IMR-90 (cell line): ENCODE measurements at places on chromosomes 3 and 15. TPM values are rescaled to one million over a fixed set of nuclear protein-coding genes. Genes with fewer than 3 reads are reported as not detected.

DNA sequence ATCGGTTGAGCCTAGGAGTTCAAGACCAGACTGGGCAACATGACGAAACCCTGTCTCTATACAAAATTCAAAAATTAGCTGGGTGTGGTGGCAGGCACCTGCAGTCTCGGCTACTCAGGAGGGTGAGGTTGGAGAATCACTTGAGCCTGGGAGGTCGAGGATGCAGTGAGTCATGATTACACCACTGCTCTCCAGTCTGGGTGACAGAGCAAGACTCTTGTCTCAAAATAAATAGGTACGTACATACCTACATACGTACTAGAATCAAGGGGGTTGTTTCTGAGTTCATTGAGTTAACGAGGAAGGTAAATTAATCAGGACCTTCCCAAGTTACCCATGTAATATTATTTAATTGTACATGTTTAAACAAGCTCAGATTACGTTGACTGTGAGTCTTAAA lies 97.5 kb downstream of the CHL1 start:
- H3K36me3 ChIP-seq, result no peaks in the 10 kb centered on the region
- no peak for DNase-seq
- no peak overlapping the region for H3K4me3 ChIP-seq
- H3K4me1 ChIP-seq, result no peaks in the 10 kb centered on the region
- H3K27me3 ChIP-seq, result no peaks in the 10 kb centered on the region

- H3K36me3 ChIP-seq, result peaks cover 26% of the 10 kb centered on the region
- peak; percentile 25 for DNase-seq
- H3K27ac ChIP-seq, result no peak overlapping the region
- no peak overlapping the region for H3K4me3 ChIP-seq
- no peaks in the 10 kb centered on the region for H3K4me1 ChIP-seq
- H3K27me3 ChIP-seq, result no peaks in the 10 kb centered on the region
Observed at GRCh38 chr3:180611006-180611405, 9.0 kb downstream of the TTC14 start.

- no peak for DNase-seq
- H3K27ac ChIP-seq, result no peak overlapping the region
- peaks cover 18% of the 10 kb centered on the region for H3K4me1 ChIP-seq
Observed at GRCh38 chr15:98760112-98760826, 111.9 kb downstream of the IGF1R start.

- H3K4me3 ChIP-seq, result no peak overlapping the region
- H3K27me3 ChIP-seq, result no peaks in the 10 kb centered on the region
- no peak for DNase-seq
- peaks cover 6% of the 10 kb centered on the region; the same call in 1 of the 2 replicates for H3K4me1 ChIP-seq
Observed at GRCh38 chr3:129313415-129313664, 34.7 kb downstream of the HMCES start.

DNA sequence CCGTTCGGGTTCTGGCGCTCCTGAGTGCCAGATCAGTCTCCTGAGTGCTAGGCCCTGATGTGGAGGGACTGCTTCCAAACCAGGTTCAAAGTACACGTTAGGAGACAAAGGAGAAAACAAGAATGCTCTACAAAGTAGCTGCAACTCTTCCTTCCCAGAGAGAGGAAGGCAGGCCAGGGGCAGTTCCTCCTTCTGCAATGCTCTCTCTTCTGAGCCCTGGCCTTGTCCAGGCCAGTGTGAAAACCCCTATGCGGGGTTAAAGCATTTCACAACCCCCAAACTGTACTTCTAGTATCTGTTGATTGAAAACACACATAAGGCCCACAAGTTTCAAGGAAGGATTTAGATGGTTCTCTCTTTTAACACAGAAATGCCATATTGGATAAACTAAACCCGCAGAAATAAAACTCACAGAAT lies 9.7 kb upstream of the CALML4 start:
- DNase-seq, result no peak
- no peaks in the 10 kb centered on the region; the same call in 1 of the 2 replicates for H3K36me3 ChIP-seq
- H3K27me3 ChIP-seq, result no peaks in the 10 kb centered on the region
- no peak overlapping the region for H3K27ac ChIP-seq
- H3K4me1 ChIP-seq, result peaks cover 3% of the 10 kb centered on the region; the same call in 1 of the 2 replicates
- no peak overlapping the region for H3K4me3 ChIP-seq

GRCh38 chr3:16224325-16224724 lies 40.4 kb downstream of the DPH3 start:
- H3K4me1 ChIP-seq, result no peaks in the 10 kb centered on the region
- no peaks in the 10 kb centered on the region for H3K27me3 ChIP-seq
- DNase-seq, result no peak
- peaks cover 51% of the 10 kb centered on the region for H3K36me3 ChIP-seq
- no peak overlapping the region for H3K27ac ChIP-seq

GRCh38 chr15:78170848-78171773 lies 21.9 kb downstream of the IDH3A start:
- H3K4me3 ChIP-seq, result no peak overlapping the region
- H3K27me3 ChIP-seq, result no peaks in the 10 kb centered on the region
- DNase-seq, result no peak
- no peak overlapping the region for H3K27ac ChIP-seq
- H3K4me1 ChIP-seq, result no peaks in the 10 kb centered on the region
- peaks cover 31% of the 10 kb centered on the region for H3K36me3 ChIP-seq

- no peaks in the 10 kb centered on the region for H3K36me3 ChIP-seq
- H3K27me3 ChIP-seq, result no peaks in the 10 kb centered on the region; the same call in 1 of the 2 replicates
- H3K4me1 ChIP-seq, result no peaks in the 10 kb centered on the region
- DNase-seq, result peak; percentile 30
- no peak overlapping the region for H3K27ac ChIP-seq
- H3K4me3 ChIP-seq, result no peak overlapping the region
Observed at GRCh38 chr3:115713284-115713683, 90.0 kb downstream of the GAP43 start.

GRCh38 chr3:164194842-164195241 lies 883.5 kb downstream of the SI start:
- no peak overlapping the region for H3K4me3 ChIP-seq
- no peaks in the 10 kb centered on the region for H3K4me1 ChIP-seq
- no peaks in the 10 kb centered on the region for H3K36me3 ChIP-seq
- H3K27ac ChIP-seq, result no peak overlapping the region
- no peak for DNase-seq
- no peaks in the 10 kb centered on the region for H3K27me3 ChIP-seq

ABI3BP gene
- 23.6 and 26.7 TPM in 2 replicates for polyA plus RNA-seq

DNAH1 gene
- polyA plus RNA-seq, result 3.8 and 4.0 TPM in 2 replicates

- H3K4me3 ChIP-seq, result no peak overlapping the region; the same call in 1 of the 2 replicates
- no peak overlapping the region for H3K27ac ChIP-seq
- peaks cover 5% of the 10 kb centered on the region for H3K4me1 ChIP-seq
- H3K27me3 ChIP-seq, result no peaks in the 10 kb centered on the region
- no peaks in the 10 kb centered on the region for H3K36me3 ChIP-seq
Observed at GRCh38 chr15:99307735-99308134, 56.5 kb downstream of the LRRC28 start.

- no peak overlapping the region for H3K27ac ChIP-seq
- no peak overlapping the region for H3K4me3 ChIP-seq
- no peaks in the 10 kb centered on the region for H3K27me3 ChIP-seq
- H3K4me1 ChIP-seq, result no peaks in the 10 kb centered on the region
Observed at GRCh38 chr3:190558316-190558715, 44.4 kb downstream of the IL1RAP start.

CAMP gene
- not detected in 2 replicates for polyA plus RNA-seq

HYAL1 gene
- 0.29 and 0.32 TPM in 2 replicates for polyA plus RNA-seq

WDR49 gene
- not detected in 2 replicates for polyA plus RNA-seq

GRCh38 chr3:89606151-89606550 lies 498.7 kb downstream of the EPHA3 start:
- H3K27ac ChIP-seq, result no peak overlapping the region
- no peaks in the 10 kb centered on the region for H3K36me3 ChIP-seq
- H3K4me3 ChIP-seq, result no peak overlapping the region
- H3K27me3 ChIP-seq, result no peaks in the 10 kb centered on the region
- no peaks in the 10 kb centered on the region for H3K4me1 ChIP-seq

C3orf85 gene
- polyA plus RNA-seq, result not detected in 2 replicates

DNA sequence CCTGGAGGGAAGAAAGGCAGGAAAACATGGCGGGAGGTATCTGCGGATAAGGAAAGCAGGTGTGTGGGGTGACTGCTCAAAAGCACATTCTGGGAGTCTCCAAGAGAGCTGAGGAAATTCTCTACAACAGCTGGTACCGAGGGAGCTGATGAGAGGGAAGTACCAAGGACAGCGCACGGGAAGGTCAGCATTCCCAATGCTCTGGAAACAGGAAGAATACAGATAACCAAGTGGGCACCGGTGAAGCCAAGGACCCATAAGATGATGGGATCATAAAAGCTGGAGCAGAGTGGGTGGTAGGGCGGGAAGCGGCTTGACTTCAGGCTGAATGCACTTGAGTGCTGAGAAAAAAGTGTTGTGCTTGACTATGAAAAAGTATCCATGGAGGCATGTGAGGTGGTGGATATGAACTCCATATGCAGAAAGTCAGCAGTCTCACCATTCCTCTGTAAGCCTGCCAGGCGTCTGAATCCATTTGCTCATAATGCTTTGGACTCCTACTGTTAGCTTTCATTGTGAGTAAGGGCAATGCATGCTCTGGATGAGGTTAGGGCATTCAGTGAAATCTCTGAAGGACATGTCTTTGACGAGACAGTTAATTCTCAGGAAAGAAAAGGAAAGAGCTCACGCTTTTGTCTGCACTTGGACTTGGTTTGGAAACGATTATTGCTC lies 215.5 kb downstream of the NR1D2 start:
- no peak overlapping the region for H3K27ac ChIP-seq
- H3K36me3 ChIP-seq, result no peaks in the 10 kb centered on the region
- H3K4me3 ChIP-seq, result no peak overlapping the region
- H3K27me3 ChIP-seq, result peaks cover 3% of the 10 kb centered on the region
- DNase-seq, result peak; percentile 29

TUSC2 gene
- polyA plus RNA-seq, result 24.0 and 24.8 TPM in 2 replicates

ZPLD1 gene
- polyA plus RNA-seq, result 0.03 TPM in 1 of 2 replicates, not detected in the other

- no peak overlapping the region for H3K27ac ChIP-seq
- H3K4me3 ChIP-seq, result no peak overlapping the region
- H3K4me1 ChIP-seq, result peaks cover 5% of the 10 kb centered on the region
- no peak for DNase-seq
- no peaks in the 10 kb centered on the region for H3K27me3 ChIP-seq
Observed at GRCh38 chr3:15724446-15724845, 73.3 kb downstream of the ANKRD28 start.

C2CD4B gene
- not detected in 2 replicates for polyA plus RNA-seq

CLK3 gene
- polyA plus RNA-seq, result 77.0 and 84.7 TPM in 2 replicates

GRCh38 chr3:112656043-112656442 lies 15.1 kb upstream of the CCDC80 start:
- peak; percentile 41 for DNase-seq
- H3K27ac ChIP-seq, result no peak overlapping the region
- no peak overlapping the region for H3K4me3 ChIP-seq
- H3K36me3 ChIP-seq, result no peaks in the 10 kb centered on the region
- no peaks in the 10 kb centered on the region for H3K27me3 ChIP-seq
- H3K4me1 ChIP-seq, result peaks cover 15% of the 10 kb centered on the region

ERICH6 gene
- polyA plus RNA-seq, result not detected in 2 replicates

SMAD6 gene
- polyA plus RNA-seq, result 8.5 and 13.6 TPM in 2 replicates

LRCH3 gene
- polyA plus RNA-seq, result 30.4 and 40.5 TPM in 2 replicates

SH3GL3 gene
- polyA plus RNA-seq, result not detected in 2 replicates

GRCh38 chr3:15845475-15845874 lies 47.7 kb upstream of the ANKRD28 start:
- no peak overlapping the region for H3K27ac ChIP-seq
- H3K4me1 ChIP-seq, result no peaks in the 10 kb centered on the region
- no peak for DNase-seq
- H3K27me3 ChIP-seq, result no peaks in the 10 kb centered on the region
- H3K4me3 ChIP-seq, result no peak overlapping the region
- H3K36me3 ChIP-seq, result no peaks in the 10 kb centered on the region

DNA sequence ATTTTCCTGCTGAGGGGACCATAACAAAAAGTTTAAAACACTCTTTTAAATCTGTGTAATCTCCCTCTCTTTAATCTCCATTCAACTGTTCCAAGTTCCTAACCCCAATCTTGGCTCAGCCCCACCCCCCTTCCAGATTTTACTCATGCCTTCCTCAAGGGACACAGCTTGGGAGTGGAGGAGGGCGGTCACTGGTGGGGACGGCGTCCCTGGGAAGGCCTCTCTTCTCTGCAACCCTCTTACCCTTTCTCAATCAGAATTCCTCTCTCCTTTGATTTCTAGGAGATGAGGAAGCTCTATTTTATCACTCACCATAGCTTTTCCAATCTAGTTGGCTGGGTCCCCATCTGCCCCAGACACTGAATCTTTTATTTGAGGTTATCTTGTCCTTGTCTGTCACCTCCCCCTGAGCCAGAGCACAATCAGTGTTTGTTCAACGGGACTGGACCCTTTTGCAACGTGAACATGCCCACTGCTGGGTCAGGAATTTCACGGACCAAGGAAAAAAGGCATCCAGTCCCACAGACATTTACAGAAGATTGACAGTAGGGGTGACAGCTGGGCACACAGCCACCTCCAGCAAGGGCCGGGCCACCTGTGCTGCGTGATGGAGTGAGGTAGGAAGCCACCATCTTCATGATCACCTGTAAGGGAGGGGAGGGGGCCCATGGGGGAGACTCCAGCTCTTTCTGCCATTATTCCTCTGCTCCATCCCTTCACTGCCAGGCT lies 84.0 kb upstream of the HERC1 start:
- H3K27ac ChIP-seq, result no peak overlapping the region
- H3K27me3 ChIP-seq, result peaks cover 8% of the 10 kb centered on the region
- peaks cover 7% of the 10 kb centered on the region; the same call in 1 of the 2 replicates for H3K4me1 ChIP-seq
- H3K4me3 ChIP-seq, result no peak overlapping the region

LPP gene
- 16.0 and 17.6 TPM in 2 replicates for polyA plus RNA-seq

GRCh38 chr15:29670266-29670665 lies 152.0 kb downstream of the TJP1 start:
- peaks cover 14% of the 10 kb centered on the region for H3K4me1 ChIP-seq
- no peak overlapping the region for H3K27ac ChIP-seq
- H3K27me3 ChIP-seq, result 0 out of 2 replicates have a peak, but pooled peaks cover 2% of the 10 kb centered on the region
- no peaks in the 10 kb centered on the region for H3K36me3 ChIP-seq
- no peak overlapping the region for H3K4me3 ChIP-seq

- peaks cover 1% of the 10 kb centered on the region; the same call in 1 of the 2 replicates for H3K4me1 ChIP-seq
- H3K36me3 ChIP-seq, result no peaks in the 10 kb centered on the region
- no peak for DNase-seq
- H3K27me3 ChIP-seq, result no peaks in the 10 kb centered on the region
- no peak overlapping the region for H3K4me3 ChIP-seq
Observed at GRCh38 chr15:90054618-90055097, 47.6 kb downstream of the IDH2 start.

GRCh38 chr3:43774799-43775198 lies 84.1 kb downstream of the ABHD5 start:
- H3K27me3 ChIP-seq, result peaks cover 4% of the 10 kb centered on the region; the same call in 1 of the 2 replicates
- peaks cover 7% of the 10 kb centered on the region for H3K4me1 ChIP-seq
- no peak overlapping the region for H3K4me3 ChIP-seq
- DNase-seq, result no peak
- no peaks in the 10 kb centered on the region for H3K36me3 ChIP-seq

BMF gene
- 2.4 and 2.8 TPM in 2 replicates for polyA plus RNA-seq

SCN11A gene
- polyA plus RNA-seq, result 0.02 TPM in 1 of 2 replicates, not detected in the other

TMEM266 gene
- 0.06 TPM in 1 of 2 replicates, not detected in the other for polyA plus RNA-seq

- peak; percentile 63 for DNase-seq
- H3K4me1 ChIP-seq, result no peaks in the 10 kb centered on the region; the same call in none of the 2 replicates
- no peaks in the 10 kb centered on the region for H3K27me3 ChIP-seq
Observed at GRCh38 chr15:65804252-65804931, 12.3 kb upstream of the DENND4A start.
